Naive B cell (primary cell): ENCODE measurements at places on chromosomes 5 and 9. TPM values are rescaled to one million over a fixed set of nuclear protein-coding genes. Genes with fewer than 3 reads are reported as not detected.

The ITGA2 gene
- not detected for polyA plus RNA-seq

The ENTREP1 gene
- not detected for polyA plus RNA-seq

DNA sequence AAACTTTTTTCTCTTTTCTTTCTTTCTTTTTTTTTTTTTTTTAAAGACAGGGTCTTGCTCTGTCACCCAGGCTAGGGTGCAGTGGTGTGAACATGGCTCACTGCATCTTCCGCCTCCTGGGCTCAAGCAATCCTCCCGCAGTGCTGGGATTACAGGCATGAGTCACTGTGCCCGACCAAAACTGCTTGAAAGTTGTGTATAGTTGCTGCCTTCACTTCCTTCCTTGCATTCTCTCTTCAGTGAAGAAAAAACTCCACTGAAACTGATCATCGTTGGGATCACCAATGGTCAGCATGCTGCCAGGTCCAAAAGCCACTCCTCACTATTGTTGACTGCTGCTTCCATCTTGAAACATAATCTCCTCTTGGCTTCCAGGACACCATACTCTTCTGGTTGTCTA, 66.6 kb upstream of the CTNNA1 start:
- DNase-seq, result no peak

DNA sequence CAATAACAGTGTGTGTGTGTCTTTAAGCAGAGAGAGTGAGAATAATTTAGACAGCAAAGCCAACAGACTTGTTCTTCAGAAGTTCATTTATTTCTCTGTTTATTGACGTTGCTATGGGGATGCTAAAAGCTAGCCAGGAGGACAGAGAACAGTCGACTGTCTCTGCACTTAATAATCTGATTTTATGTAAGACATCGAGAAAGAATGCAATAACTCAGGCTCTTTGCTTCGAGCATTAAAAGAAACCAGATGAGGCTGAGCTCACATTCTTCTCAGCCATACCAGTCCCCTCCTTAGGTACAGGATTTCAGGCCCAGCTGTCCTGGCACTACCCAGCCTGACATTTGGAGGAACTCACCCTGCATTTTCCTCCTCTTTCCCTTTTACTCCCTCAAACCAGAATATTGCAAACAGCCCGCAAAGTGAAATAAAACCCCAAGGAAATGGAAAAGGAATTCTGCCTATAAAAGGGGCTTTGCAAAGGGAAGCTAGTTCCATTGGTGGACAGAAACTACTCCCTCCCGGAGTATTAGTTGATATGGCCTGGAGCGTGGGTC, 44.5 kb upstream of the DPYSL3 start:
- no peak for DNase-seq

DNA sequence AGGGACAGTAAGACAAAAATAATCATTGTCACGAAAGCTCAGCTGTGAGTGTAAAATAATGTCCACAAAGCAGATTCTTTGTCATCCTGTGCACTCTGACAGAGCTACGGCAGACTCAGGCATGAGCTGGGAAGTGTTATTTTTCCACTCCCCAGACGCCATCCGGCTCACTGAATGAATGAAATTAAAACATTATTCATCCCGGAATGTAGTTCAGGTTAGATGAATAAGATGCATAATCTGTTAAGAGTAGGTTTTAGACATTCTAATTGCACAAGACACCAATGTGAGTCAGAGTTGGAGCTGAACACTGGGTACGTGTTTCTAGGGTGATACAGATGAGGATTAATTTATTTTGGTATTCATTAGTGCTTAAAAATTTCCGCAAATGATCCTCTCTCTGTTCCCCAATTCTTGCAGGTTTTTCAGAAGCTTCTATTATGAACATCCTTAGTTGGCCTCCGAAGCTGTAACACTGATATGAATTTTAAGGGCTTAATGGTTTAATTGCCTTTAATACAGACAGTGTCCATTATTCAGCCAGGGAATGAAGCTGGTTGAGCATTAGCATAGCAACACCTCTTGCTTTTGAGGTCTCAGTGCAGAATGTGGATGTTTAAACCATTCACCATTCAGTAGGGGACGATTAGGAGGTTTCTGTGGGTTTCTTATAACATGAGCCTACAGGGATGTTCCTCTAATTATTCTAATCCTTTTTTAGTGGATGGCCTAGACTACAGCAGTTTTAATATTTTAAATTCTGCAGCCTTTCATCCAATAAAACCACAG, 65.6 kb upstream of the FRRS1L start:
- DNase-seq, result no peak

DNA sequence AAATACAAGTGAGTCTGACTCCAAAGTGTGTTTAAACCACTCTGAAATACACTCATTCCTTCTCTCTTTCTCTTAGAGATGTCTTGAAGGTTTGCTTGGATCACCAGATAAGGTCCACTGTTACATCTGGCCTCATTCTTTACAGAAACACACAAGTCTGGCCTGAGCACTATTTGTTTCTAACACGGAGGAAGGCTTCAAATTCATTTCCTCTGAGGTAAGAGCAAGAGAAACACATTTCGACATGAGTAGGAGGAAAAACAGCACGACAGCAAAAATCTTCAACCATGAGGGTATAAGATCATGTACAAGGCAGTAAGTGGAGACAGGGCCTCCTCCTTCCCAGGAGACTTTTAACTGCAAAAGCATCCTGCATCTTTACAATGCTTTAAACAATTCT, 8.0 kb downstream of the SIL1 start:
- DNase-seq, result no peak

- DNase-seq, result no peak
Measured at GRCh38 chr9:123034881-123035510, 1.5 kb downstream of the GPR21 start.

DNA sequence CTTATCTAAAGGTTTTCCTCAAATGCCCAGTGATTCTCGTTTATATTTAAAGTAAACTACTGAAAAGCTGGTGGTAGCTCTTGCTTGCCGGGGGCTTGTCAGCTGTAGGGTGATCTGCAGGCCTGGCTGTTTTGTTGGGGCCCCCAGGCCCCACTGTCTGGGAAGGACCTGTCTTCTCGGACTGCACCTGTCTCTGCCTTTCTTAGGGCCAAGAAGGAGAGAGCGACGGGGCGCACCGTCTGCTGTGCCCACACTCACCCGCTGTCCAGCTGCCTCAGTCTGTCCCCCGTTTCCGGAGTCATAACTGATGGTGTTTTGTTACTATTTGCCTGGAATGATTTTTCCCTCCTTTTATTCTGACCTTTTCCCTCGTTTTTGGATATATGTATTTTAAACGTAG, 94.1 kb upstream of the CACNA1B start:
- no peak for DNase-seq

GRCh38 chr9:133702798-133703590, 35.2 kb downstream of the SARDH start:
- no peak for DNase-seq

- no peak for DNase-seq
Measured at GRCh38 chr5:95241635-95242034, 43.3 kb downstream of the MCTP1 start.

- DNase-seq, result no peak
Measured at GRCh38 chr5:141903261-141903660, 20.4 kb upstream of the DELE1 start.

GRCh38 chr5:93161661-93162654, 419.1 kb downstream of the NR2F1-AS1 start:
- no peak for DNase-seq

GRCh38 chr5:105504-106070, 13.6 kb downstream of the PLEKHG4B start:
- no peak for DNase-seq

DNA sequence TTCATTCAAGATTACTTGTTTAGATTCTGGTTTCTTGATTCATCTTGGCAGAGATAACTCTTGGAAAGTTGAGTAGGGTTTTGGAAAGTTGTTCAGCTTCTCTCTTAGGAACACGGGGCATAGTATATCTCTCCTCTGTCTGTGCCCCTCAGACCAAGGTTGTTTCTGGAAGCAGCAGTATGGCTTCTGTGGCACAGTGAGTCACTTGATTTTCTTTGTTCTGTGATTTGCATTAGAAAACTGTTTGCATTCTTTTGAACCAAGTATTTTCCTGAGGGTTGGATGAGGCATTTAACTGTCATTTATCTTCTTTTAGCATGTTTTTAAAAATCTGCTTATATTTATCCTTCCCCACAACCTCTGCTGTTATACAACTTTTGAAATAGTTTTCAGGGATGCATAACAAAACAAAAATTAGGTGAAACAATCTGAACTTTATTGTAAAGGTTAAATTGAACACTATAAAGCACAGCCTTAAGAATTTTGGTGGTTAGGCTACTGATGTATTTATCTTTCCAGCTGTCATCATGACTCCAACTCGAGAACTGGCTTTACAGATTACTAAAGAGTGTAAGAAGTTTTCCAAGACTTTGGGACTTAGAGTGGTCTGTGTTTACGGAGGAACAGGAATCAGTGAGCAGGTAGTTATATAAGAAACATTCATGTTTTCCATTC, 26.5 kb downstream of the DDX46 start:
- DNase-seq, result no peak

GRCh38 chr5:133489632-133490031, 122.7 kb downstream of the FSTL4 start:
- DNase-seq, result peak; percentile 10

GRCh38 chr9:133948561-133949485, 43.3 kb downstream of the VAV2 start:
- no peak for DNase-seq

DNA sequence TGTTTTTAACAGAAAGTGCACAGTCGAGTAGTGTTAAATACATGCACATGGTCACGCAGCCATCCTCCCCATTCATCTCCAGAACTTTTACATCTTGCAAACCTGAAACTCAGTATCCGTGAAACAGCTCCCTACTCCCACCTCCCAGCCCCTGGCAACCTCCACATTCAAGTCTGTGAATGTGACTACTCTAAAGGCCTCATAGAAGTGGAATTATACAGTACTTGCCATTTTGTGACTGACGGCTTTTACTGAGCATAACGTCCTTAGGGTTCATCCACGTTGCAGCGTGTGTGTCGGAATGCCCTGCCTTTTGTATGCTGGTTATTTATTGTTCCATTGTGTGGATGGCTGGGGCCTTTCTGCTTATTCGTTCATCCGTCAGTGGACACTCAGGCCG, 35.8 kb downstream of the USP20 start:
- DNase-seq, result no peak

- no peak for DNase-seq
Measured at GRCh38 chr9:130590305-130590704, 10.9 kb downstream of the FUBP3 start.

DNA sequence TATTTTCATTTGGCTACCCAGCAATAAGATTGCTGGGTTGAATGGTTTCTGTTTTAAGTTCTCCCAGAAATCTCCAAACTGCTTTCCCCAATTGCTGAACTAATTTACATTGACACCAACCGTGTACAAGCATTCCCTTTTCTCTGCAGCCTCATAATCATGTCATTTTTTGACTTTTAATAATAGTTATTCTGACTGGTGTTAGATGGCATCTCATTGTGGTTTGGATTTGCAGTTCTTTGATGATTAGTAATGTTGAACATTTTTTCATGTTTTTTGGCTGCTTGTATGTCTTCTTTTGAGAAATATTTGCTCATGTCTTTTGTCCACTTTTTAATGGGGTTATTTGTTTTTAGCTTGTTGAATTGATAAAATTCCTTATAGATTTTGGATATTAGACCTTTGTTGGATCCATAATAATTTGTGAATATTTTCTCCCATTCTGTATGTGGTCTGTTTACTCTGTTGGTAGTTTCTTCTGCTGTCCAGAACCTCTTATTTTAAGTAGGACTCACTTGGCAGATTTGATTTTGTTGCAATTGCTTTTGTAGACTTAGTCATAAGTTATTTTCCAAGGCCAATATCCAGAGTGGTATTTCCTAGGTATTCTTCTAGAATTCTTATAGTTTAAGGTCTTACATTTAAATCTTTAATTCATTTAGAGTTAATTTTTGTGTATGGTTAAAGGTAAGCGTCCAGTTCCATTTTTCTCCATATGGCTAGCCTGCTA, 793.7 kb downstream of the BRINP1 start:
- no peak for DNase-seq

DNA sequence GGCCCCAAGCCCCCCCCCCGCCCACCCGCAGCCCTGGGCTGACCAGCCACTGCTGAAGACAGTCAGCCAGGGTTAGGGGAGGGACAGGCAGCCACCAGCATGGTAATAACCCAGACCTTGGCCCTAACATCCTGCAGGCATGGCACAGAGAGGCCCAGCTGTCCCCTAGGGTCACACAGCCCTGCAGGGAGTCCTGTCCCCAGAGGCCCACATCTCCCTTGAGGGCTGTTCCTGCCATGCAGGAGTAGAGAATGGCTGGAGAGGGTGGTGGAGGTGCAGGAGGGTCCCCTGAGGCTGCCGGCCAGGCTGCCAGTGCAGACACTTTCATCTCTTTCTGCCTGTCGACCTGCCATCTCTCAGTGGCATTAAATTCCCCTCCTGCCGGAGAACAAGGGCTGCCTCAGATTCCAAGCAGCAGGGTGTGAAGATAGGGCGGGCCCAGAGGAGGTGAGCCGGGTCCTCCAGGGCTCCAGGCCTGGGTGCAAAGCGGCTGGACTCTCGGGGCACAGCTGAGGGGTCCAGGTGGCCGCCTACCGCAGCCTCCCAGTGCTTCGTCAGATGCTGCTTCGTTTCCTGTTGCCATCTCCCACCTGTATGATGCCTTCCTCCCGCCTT, 40.0 kb downstream of the CXXC5 start:
- DNase-seq, result no peak

GRCh38 chr5:138752341-138752950, 779 bp upstream of the CTNNA1 start:
- DNase-seq, result peak; percentile 13

DNA sequence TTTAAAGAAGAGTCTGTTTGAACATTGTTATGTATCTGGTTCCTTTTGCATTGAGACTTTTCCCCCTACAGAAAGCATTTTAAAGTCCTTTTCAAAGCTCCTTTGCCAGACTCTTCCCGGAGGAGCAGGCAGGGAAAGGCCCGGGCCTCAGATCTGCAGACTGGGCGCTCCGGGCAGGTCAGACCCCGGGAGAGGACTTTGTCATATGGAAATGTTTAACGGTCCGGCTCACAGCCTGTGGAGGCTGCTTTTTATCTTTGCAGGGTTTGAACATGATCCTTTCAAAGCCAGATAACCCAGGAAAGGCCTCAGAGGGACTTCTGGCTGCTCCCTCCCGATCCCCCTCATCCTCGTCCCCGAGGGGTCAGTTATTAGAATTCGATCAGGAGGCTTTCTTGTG, 82.1 kb upstream of the IRX2 start:
- DNase-seq, result no peak

- no peak for DNase-seq
Measured at GRCh38 chr5:131364507-131365050, 100.7 kb downstream of the CDC42SE2 start.

DNA sequence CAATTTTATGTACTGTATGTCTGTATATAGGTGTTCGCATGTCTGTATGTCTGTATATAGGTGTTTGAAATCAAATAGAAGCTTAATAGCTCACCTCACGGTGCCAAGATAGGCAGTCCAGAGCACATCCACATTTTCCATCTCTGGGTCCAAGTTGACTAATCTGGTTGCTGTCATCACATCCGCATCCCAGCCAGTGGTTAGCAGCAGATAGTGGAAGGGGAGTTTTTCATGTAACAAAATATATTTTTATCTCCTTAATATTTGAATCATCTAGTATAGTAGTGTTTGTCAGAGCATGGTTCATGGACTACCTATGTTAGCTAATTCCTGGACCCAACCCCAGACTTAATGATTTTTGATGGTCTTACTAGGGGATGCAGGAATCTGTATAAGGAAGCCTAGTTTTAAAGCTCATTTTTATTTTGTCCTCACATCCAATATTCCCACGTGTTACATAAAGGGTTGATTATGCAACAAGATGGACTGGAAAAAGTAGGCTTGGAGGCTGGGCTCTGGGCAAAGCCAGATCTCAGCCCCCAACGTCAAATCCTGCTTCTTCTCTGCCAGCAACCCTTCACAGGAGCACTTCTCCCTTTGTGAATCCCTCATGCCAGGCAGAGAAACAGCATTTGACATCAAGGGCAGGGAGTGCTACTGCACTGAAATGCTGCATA, 219.7 kb downstream of the ZSWIM6 start:
- no peak for DNase-seq

- DNase-seq, result no peak
Measured at GRCh38 chr5:37717613-37718431, 122.0 kb downstream of the GDNF start.
